Epithelial cell of prostate (primary cell): ENCODE measurements at places on chromosomes 5 and 9.
A peak's percentile ranks its signal among the peaks of the same experiment; 100 is the strongest.

GRCh38 chr9:134519375-134520070 lies 122.1 kb upstream of the COL5A1 start:
- DNase-seq: no peak

- no peak for DNase-seq
Measured at GRCh38 chr5:82551840-82552385, 273.8 kb upstream of the RPS23 start.

- DNase-seq: no peak
Measured at GRCh38 chr9:79408200-79408599, 163.6 kb upstream of the TLE4 start.

- DNase-seq: no peak
Measured at GRCh38 chr5:131595088-131596033, 39.7 kb downstream of the RAPGEF6 start.

- peak; percentile 97 for DNase-seq
Measured at GRCh38 chr5:53333160-53333559, 147.3 kb upstream of the FST start.

DNA sequence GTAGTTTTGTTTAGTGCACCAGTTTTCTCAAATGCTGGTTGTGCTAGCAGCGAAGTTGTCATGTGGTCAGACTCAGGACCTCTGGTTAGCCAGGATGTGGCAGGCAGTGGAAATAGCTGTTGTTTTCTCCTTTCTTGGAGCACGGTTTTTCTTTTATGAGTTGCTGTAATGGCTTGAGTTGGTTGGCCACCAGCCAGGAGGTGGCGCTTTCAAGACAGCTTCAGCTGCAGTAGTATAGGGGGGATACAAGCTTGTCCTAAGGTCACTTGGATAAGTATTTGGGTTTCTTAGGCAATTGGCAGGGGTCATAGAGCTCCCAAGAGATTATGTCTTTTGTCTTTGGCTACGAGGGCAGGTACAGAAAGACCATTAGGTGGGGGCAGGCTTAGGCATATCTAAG lies 274.2 kb upstream of the TARS1 start:
- DNase-seq: no peak

DNA sequence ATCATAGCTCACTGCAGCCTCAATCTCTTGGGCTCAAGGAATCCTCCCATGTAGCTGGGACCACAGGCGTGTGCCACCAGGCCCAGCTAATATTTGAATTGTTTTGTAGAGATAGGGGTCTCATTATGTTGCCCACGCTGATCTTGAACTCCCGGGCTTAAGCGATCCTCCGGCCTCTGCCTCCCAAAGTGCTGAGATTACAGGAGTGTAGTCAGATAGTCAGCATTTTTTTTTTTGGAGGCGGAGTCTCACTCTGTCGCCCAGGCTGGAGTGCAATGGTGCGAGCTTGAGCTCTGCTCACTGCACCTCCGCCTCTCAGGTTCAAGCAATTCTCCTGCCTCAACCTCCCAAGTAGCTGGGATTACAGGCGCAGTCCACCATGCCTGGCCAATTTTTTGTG lies 1.6 kb upstream of the SAR1B start:
- no peak for DNase-seq

- no peak for DNase-seq
Measured at GRCh38 chr5:23353286-23353685, 154.1 kb upstream of the PRDM9 start.

GRCh38 chr9:131738293-131739132 lies 1.4 kb downstream of the RAPGEF1 start:
- DNase-seq: no peak

DNA sequence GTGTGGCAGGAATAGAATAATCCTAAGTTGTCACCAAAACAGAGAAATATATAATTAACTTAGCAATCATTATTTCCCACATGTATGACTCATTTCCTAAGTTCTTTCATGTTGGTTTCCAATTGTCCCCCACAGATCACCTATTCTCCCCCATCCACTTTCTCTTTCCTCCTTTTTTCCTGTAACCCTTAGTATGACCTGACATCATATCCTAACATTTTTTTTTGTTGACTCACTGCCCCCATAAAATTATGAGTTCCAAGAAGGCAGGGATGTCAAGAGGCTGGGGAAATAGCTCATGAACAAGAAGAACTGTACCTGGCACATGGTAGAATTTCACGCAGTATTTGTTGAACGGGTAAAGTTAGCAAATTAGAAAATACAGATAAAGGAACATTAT lies 186.7 kb downstream of the DCP2 start:
- no peak for DNase-seq

GRCh38 chr5:62626534-62626933 lies 47.9 kb downstream of the LRRC70 start:
- no peak for DNase-seq

DNA sequence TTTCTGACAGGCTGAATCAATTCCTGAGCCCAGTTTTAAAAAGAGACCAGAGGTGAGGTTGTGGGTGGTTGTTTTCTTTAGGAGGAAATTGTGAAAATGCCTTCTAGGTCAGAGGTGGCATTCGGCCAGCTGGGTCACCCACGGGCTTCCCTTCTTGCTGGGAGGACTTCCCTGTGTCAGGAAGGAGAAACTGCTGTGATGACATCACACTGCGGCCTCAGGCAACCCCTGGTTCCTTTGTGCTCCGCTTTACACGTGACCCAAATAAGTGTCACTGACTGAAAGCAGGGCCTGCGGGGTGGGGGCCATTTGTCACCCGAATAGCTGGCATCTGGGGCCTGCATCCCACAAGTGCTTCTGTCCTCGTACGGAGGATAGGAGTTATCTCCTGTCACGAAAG lies 39.7 kb downstream of the FABP6 start:
- DNase-seq: peak; percentile 24

GRCh38 chr5:127290946-127291693 lies 524 bp downstream of the MEGF10 start:
- no peak for DNase-seq

DNA sequence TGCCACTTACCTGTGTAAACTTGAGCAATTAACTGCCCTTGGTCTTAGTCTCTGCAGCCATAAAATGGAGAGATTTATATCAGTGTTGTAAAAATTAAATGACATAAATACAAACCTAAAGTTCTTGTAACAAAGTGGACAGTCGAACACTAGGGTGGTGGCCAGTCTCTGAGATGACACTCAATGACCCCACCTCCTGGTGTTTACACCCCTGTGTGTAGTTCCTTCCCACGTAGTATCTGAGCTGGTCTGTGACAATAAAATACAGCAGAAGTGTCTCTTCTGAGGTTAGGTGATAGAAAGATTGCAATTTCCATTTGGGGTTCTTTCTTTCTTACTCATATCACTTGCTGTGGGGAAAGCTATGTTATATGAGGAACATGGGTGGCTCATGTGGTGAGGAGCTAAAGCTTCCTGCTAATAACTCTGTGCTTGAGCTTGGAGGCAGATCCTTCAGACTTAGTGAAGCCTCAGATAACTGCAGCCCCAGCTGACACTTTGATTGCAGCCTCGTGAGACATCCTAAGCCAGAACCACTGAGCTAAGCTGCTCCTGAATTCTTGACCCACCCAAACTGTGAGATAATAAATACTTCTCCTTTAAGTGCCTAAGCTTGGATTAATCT lies 173.4 kb upstream of the CHD1 start:
- no peak for DNase-seq

- no peak for DNase-seq
Measured at GRCh38 chr9:130010151-130010988, 32.6 kb downstream of the FNBP1 start.

GRCh38 chr5:24555229-24555628 lies 89.5 kb downstream of the CDH10 start:
- DNase-seq: no peak

- no peak for DNase-seq
Measured at GRCh38 chr9:33884856-33885701, 68.1 kb downstream of the UBE2R2 start.

GRCh38 chr9:137545123-137545522 lies 5.1 kb downstream of the PNPLA7 start:
- no peak for DNase-seq

- no peak for DNase-seq
Measured at GRCh38 chr5:147408980-147409379, 100.9 kb downstream of the DPYSL3 start.

GRCh38 chr5:9922719-9923118 lies 292.6 kb upstream of the TAS2R1 start:
- DNase-seq: no peak
